A549 treated with CpdA at 1 μM for 4 hours (cell line): ENCODE measurements at places on chromosomes 13 and 19. TPM values are rescaled to one million over a fixed set of nuclear protein-coding genes. Genes with fewer than 3 reads are reported as not detected.

The MKNK2 gene
- total RNA-seq: 27.2 to 56.0 TPM (median 48.2 TPM) in 5 replicates

The SIGLEC8 gene
- not detected in 5 replicates for total RNA-seq

The KLK12 gene
- not detected in 5 replicates for total RNA-seq

The HRC gene
- total RNA-seq: 0.07 to 0.14 TPM in 2 of 5 replicates, not detected in the others

The KIR3DL2 gene
- total RNA-seq: not detected in 5 replicates

The IGLON5 gene
- total RNA-seq: 0.02 to 0.06 TPM (median 0.05 TPM) in 3 of 5 replicates, not detected in the others

The TEX29 gene
- total RNA-seq: 0.19 to 0.51 TPM (median 0.20 TPM) in 3 of 5 replicates, not detected in the others

The PLEKHA4 gene
- total RNA-seq: 1.5 to 3.4 TPM (median 2.2 TPM) in 5 replicates

The ALOX5AP gene
- total RNA-seq: 2.3 to 3.3 TPM (median 2.6 TPM) in 5 replicates

The COG6 gene
- total RNA-seq: 4.6 to 7.5 TPM (median 5.3 TPM) in 5 replicates

The FCAR gene
- total RNA-seq: not detected in 5 replicates

The PGLYRP1 gene
- total RNA-seq: not detected in 5 replicates

The ACP7 gene
- 0.15 to 0.19 TPM (median 0.17 TPM) in 5 replicates for total RNA-seq

The KCNN4 gene
- total RNA-seq: 47.6 to 69.1 TPM (median 56.3 TPM) in 5 replicates

The CGB2 gene
- 0.27 to 0.70 TPM (median 0.32 TPM) in 4 of 5 replicates, not detected in the other for total RNA-seq

The ZNF345 gene
- 0.07 to 0.53 TPM (median 0.34 TPM) in 5 replicates for total RNA-seq

The ATP4A gene
- 0.01 TPM in 1 of 5 replicates, not detected in the others for total RNA-seq

The RUBCNL gene
- total RNA-seq: 0.07 to 0.11 TPM in 2 of 5 replicates, not detected in the others

The ZNF585A gene
- total RNA-seq: 5.7 to 8.2 TPM (median 5.9 TPM) in 5 replicates

The GNA15 gene
- total RNA-seq: 0.05 to 0.17 TPM (median 0.12 TPM) in 3 of 5 replicates, not detected in the others

The NAA16 gene
- total RNA-seq: 9.2 to 10.9 TPM (median 9.7 TPM) in 5 replicates

The TEKTIP1 gene
- total RNA-seq: not detected in 5 replicates

The ZNF66 gene
- not detected in 5 replicates for total RNA-seq

The GPR4 gene
- total RNA-seq: 0.13 to 0.38 TPM (median 0.22 TPM) in 5 replicates

The GPR32 gene
- not detected in 5 replicates for total RNA-seq

The TOMM40 gene
- total RNA-seq: 183 to 271 TPM (median 260 TPM) in 5 replicates

The FAM174C gene
- total RNA-seq: 46.2 to 97.9 TPM (median 81.9 TPM) in 5 replicates

The B3GNT3 gene
- 3.5 to 4.5 TPM (median 3.9 TPM) in 5 replicates for total RNA-seq

The ZNF560 gene
- not detected in 5 replicates for total RNA-seq

The ZNF98 gene
- total RNA-seq: not detected in 5 replicates

The PLIN5 gene
- total RNA-seq: 0.06 to 0.25 TPM (median 0.17 TPM) in 4 of 5 replicates, not detected in the other

The TLE5 gene
- total RNA-seq: 167 to 247 TPM (median 239 TPM) in 5 replicates

The HSD17B14 gene
- total RNA-seq: 13.8 to 16.7 TPM (median 14.3 TPM) in 5 replicates

The ZNF880 gene
- total RNA-seq: 0.89 to 1.4 TPM (median 1.1 TPM) in 5 replicates

The CCL25 gene
- total RNA-seq: not detected in 5 replicates

The KRTDAP gene
- total RNA-seq: not detected in 5 replicates

The IZUMO4 gene
- 0.46 to 0.97 TPM (median 0.55 TPM) in 5 replicates for total RNA-seq

The TMEM161A gene
- 17.7 to 29.3 TPM (median 25.0 TPM) in 5 replicates for total RNA-seq

The YJEFN3 gene
- 2.2 to 4.9 TPM (median 3.6 TPM) in 5 replicates for total RNA-seq

The ANGPTL8 gene
- total RNA-seq: not detected in 5 replicates

The ZNF284 gene
- 0.41 to 0.71 TPM (median 0.45 TPM) in 5 replicates for total RNA-seq

The ZNF709 gene
- total RNA-seq: 0.04 TPM in 1 of 5 replicates, not detected in the others

The MADCAM1 gene
- 0.28 to 0.46 TPM (median 0.35 TPM) in 4 of 5 replicates, not detected in the other for total RNA-seq

The MAST1 gene
- 1.0 to 3.0 TPM (median 1.9 TPM) in 5 replicates for total RNA-seq

The IFNL1 gene
- 0.06 to 0.23 TPM in 2 of 5 replicates, not detected in the others for total RNA-seq

The PLEKHF1 gene
- total RNA-seq: 7.2 to 11.2 TPM (median 10.0 TPM) in 5 replicates

The TRPC4 gene
- total RNA-seq: 0.08 to 0.18 TPM (median 0.09 TPM) in 3 of 5 replicates, not detected in the others

The APOC1 gene
- 110 to 130 TPM (median 116 TPM) in 5 replicates for total RNA-seq

The LIM2 gene
- not detected in 5 replicates for total RNA-seq

The ZNF724 gene
- total RNA-seq: 0.50 to 1.3 TPM (median 0.86 TPM) in 5 replicates

The SMIM24 gene
- total RNA-seq: 0.48 to 1.1 TPM (median 0.76 TPM) in 4 of 5 replicates, not detected in the other

The VN1R2 gene
- total RNA-seq: not detected in 5 replicates

The CD70 gene
- total RNA-seq: 14.3 to 26.7 TPM (median 23.4 TPM) in 5 replicates

The ZNF791 gene
- 4.2 to 7.9 TPM (median 5.0 TPM) in 5 replicates for total RNA-seq

The ITGBL1 gene
- 1.5 to 1.7 TPM (median 1.6 TPM) in 5 replicates for total RNA-seq

The C19orf12 gene
- 38.0 to 50.7 TPM (median 47.0 TPM) in 5 replicates for total RNA-seq

The ERICH6B gene
- not detected in 5 replicates for total RNA-seq
